ENCODE measurements at places on chromosomes 12 and 14. TPM values are rescaled to one million over a fixed set of nuclear protein-coding genes. Genes with fewer than 3 reads are reported as not detected.

Gene LMNTD1
- not detected for total RNA-seq

Gene ASCL1
- total RNA-seq, result 0.26 TPM

Gene ADCY4
- total RNA-seq, result 4.1 TPM

Gene SLC17A8
- not detected for total RNA-seq

Gene ARHGEF25
- 7.4 TPM for total RNA-seq

Gene SIX1
- total RNA-seq, result 0.72 TPM

Gene CELA1
- total RNA-seq, result 0.28 TPM

Gene CGRRF1
- 12.1 TPM for total RNA-seq

Gene AKAP6
- 7.2 TPM for total RNA-seq

Gene ACOT6
- not detected for total RNA-seq

Gene LMO3
- total RNA-seq, result 5.4 TPM

Gene SPRYD4
- total RNA-seq, result 6.5 TPM

Gene NDUFA9
- 94.2 TPM for total RNA-seq

Gene KCNH3
- total RNA-seq, result 2.3 TPM

Gene OTX2
- not detected for total RNA-seq

Gene AMHR2
- total RNA-seq, result 66.7 TPM

Gene PYGL
- 50.5 TPM for total RNA-seq

Gene KERA
- total RNA-seq, result not detected

Gene RIMBP2
- 0.18 TPM for total RNA-seq

Gene KRT77
- not detected for total RNA-seq

Gene VEZT
- 75.7 TPM for total RNA-seq

Gene NGB
- 13.0 TPM for total RNA-seq

Gene KCNC2
- not detected for total RNA-seq

Gene TPPP2
- total RNA-seq, result 0.31 TPM

Gene LTB4R
- total RNA-seq, result 11.0 TPM

Gene FAM177A1
- total RNA-seq, result 34.8 TPM

Gene CRACR2A
- total RNA-seq, result 2.3 TPM

Gene SSPN
- total RNA-seq, result 27.3 TPM

Gene AGAP2
- total RNA-seq, result 1.6 TPM

Gene KRT79
- not detected for total RNA-seq

Gene PAPLN
- 4.7 TPM for total RNA-seq

Gene PTPN11
- total RNA-seq, result 64.1 TPM

Gene ADGRD1
- 6.0 TPM for total RNA-seq

Gene IAPP
- total RNA-seq, result not detected

Gene ORAI1
- 4.9 TPM for total RNA-seq

Gene NEK9
- total RNA-seq, result 66.9 TPM

Gene POLE
- 23.9 TPM for total RNA-seq

Gene HOXC5
- 0.69 TPM for total RNA-seq

Gene CISTR
- not detected for total RNA-seq

Gene WNT1
- total RNA-seq, result not detected

Gene ADAM20
- 2.1 TPM for total RNA-seq

Gene MIP
- total RNA-seq, result not detected

Gene SRRM4
- not detected for total RNA-seq

Gene KLHDC1
- total RNA-seq, result 7.2 TPM

Gene P2RX7
- total RNA-seq, result 10.0 TPM

Gene RFX4
- total RNA-seq, result not detected

Gene CMA1
- total RNA-seq, result not detected
